ENCODE measurements at places on chromosomes 1 and 21. TPM values are rescaled to one million over a fixed set of nuclear protein-coding genes. Genes with fewer than 3 reads are reported as not detected.

NHLH1 gene
- polyA plus RNA-seq = 0.07 TPM

TMCC2 gene
- 1.4 TPM for polyA plus RNA-seq

PLCH2 gene
- 89.4 TPM for polyA plus RNA-seq

TSACC gene
- polyA plus RNA-seq = 0.98 TPM

C8A gene
- polyA plus RNA-seq = not detected

ITSN1 gene
- polyA plus RNA-seq = 13.3 TPM

DNAH14 gene
- 10.7 TPM for polyA plus RNA-seq

DIP2A gene
- polyA plus RNA-seq = 10.8 TPM

Measured in foreskin keratinocyte (primary cell).